ENCODE measurements at places on chromosomes 3 and 15.

DNA sequence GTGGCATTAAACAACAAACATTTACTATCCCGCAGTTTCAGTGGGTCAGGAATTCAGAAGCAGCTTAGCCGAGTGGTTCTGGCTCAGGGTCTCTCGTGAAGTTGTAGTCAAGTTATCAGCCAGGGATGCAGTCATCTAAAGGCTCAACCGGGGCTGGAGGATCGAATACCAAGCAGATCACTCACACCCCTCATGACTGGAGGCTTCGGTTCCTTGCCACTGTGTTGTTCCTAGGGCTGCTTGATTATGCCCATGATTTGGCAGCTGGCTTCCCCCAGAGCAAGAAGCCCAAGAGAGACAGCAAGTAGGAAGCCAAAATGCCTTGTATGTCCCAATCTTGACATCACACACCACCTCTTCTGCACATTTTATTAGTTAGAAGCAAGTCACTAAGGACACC, 33.9 kb upstream of the CDCP1 start:
- no peak for DNase-seq

DNA sequence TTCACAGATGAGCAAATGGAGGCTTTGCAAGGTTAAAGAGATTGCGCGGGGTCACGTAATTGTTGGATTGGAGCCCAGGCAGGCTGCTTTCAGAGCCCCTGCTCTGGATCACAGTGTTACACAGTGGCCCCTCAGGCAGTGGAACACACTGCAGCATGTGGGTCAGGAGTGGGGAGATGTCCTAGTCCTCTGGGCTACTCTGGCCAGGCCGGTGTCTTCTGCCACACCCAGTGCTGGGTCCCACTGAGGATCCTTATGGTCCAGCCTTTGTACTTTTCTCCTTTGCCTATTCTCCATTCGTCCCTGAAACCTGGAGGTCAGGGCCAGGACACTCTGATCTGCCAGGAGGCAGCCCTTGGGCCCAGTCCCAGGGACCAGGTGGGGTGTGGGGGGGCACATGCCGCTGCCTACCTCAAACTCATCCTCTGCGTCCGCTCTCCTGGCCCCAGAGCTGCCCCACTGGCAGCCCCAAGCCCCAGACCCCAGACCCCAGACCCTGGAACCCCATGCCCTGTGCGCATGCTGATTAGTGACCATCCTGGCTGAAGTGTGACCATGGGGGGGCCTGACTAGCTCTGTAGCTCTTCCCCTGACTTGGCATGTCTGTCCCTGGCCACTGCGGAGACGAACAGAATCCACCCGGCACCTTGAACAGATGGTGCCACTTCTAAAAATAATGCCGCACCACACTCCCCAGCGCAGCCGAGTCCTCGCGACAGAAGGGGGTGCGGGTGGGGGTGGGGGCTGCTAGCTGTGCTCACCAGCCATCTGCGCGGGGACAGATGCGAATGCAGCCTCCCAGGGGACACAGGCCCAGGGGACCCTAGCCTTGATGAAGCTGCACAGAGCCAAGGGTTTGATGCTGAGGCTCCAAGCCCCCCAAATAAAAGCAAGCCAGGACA, 41.6 kb downstream of the ATP2B2 start:
- no peak for DNase-seq

- DNase-seq = no peak
These were observed 30.8 kb downstream of the CHCHD4 start for GRCh38 chr3:14093831-14094230.

DNA sequence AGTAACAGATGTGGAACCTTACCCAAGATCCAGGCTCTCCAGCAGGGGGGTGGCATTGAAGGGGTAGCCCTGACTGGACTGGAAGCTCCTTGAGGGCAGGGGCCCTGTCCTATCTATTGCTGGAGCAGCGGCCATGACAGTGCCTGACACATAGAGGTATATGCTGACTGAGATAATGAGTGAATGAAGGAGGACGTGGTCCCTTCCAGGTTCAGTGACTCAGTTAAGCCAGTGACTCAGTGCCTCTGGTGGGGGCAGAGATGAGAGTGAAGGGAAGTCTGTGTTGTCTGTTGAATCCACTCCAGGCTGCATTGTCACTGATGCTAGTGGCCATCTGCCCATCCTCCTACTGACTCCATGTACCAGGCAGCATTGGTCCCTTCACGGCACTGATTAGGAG, 13.0 kb upstream of the CTXND1 start:
- no peak for DNase-seq

- no peak for DNase-seq
These were observed 524.9 kb upstream of the PROK2 start for GRCh38 chr3:72309661-72310418.

GRCh38 chr15:23484870-23485269, 37.8 kb upstream of the GOLGA6L2 start:
- no peak for DNase-seq

GRCh38 chr15:77584201-77584600, 48.5 kb downstream of the LINGO1 start:
- no peak for DNase-seq

DNA sequence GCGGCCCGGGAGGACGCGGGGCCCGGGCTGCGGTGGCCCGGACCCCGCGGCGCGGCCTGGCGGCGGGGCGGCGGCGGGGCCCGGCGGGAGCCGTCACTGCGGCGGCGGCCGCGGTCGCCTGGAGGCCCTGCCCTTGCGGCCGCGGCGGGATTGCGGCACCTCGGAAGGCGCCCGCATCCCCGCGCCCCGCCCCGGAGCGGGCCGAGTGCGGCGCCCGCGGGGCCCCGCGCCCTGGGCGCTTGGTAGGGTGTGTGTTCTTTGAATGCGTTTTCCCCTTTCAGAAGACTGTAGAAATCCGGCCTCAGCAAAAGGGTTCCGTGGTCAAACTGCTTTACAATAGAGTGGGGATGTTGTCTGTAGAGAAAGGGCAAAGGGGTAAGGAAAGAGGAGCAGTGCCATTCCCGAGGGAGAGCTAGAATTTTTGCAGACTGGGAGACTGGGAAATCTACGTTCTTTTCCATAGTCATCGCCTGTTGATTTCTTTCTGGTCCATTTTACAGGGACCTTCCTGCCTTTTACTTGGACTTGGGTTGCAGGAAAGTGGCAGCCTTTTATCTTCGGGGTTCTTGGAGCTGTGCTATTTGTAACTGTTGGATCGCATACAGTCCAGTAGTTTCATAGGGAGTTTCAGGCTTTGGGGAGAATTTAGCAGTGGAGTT, 630 bp downstream of the SNRK start:
- peak; percentile 44 for DNase-seq

DNA sequence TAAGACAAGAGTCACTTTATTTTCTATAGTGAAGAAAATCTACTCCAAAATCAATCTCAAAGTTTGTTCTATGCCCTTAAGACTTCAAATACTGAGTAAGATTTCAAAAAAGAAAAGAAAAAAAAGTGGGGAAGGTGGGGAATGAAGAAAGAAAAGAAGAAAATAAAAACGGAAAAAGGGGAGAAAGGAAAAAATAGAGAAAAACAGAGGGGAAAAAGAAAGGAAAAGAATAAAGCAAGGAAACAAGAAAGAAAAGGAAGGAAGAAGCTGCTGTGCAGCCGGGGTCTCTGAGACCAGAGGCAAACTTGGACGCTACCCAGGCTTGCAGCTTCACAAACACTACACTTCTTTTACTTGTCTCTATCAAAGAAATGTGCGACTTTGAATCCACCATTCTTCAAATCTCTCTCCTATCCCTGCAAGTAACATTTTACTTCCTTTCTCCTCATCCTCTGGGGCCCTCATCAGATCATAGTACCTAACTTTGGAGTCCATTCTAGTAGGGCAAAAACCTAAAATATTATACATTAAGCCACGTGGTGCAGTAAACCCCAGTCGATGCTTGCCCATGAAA, 279.8 kb downstream of the FOXP1 start:
- DNase-seq = no peak

DNA sequence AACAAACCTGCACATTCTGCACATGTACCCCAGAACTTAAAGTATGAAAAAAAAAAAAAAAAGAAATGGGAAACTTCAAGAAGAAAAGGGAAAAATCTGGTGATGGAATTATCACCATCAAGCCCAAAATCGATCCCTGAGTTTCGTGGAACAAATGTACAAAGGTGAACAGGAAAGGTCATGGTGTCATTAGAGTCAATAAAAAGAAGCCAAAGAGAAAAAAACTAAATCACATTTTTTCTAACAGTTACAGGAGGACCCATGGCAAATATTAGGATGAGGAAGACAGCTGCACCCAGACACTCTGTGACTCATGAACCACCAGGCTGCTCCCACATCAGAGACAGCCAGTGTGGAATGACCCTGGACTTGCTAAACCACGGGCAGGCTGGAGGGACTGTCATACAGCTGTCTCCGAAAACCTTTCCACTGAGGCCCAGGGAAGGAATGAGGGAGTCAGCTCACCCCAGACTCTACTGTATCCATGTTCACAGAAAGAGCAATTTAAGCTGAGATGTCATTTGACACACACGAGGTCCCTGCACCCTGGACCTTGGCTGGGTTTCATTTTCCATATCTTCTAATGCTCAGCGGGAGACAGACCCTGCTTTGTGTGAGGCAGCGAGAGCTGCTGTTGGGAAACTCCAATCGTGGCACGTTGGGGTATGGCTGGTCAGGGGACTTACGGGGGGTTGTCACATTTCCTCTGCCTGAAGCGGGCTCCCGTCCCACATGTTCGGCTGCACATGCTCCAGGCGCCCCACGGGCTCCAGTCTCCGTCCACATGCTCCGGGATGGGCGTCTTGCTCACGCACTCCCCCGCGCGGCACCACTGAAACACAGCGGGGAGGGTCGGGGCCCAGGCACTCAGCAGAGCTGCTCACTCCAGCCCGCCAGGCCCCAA, 210.2 kb downstream of the ADAMTS17 start:
- peak; percentile 19 for DNase-seq

Data from common myeloid progenitor, CD34-positive (primary cell).